Astrocyte (in vitro differentiated cells and primary cell): ENCODE measurements at places on chromosomes 13 and 19.

DNA sequence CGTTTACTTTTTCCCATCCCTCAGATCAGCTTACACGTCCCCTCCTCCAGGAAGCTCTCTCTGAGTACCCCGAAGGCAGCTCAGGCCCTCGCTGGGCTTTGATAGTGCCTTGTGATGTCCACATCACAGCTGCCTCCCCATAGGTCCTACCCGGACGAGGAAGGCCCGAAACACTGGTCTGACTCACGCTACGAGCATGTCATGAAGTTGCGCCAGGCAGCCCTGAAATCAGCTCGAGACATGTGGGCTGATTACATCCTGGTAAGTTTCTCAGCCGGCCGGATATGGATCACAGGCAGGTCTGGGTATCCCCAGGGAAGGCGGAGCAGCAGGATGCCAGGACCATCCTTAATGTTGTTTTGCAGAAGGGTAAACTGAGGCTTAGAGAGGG lies 4.8 kb downstream of the COLGALT1 start:
- H3K4me1 ChIP-seq = peaks cover 16% of the 10 kb centered on the region
- no peaks in the 10 kb centered on the region for H3K27me3 ChIP-seq
- H3K4me3 ChIP-seq = no peak overlapping the region
- peak overlapping the region; percentile 91 for H3K27ac ChIP-seq
- peaks cover 8% of the 10 kb centered on the region for H3K36me3 ChIP-seq
- DNase-seq = peak; percentile 89

DNA sequence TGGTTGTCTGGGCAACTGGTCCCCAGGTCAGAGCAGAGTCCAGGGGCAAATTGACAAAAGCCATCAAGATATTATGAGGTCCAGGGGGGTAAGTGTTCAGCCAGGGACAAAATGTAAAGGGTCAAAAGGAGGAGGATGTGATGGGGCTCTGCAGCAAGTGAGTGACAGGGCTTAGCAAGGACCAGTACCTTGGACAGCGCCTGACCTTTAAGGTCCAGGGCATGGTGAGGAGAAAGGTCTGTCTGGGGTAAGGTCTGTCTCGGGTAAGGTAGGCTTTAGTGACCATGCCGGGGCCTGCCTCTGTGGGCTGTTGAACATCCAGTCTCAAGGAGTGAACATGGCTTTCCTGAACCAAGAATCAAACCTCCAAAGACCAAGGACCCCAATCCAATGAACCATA lies 6.3 kb upstream of the ZNF358 start:
- H3K36me3 ChIP-seq = no peaks in the 10 kb centered on the region
- peaks cover 3% of the 10 kb centered on the region for H3K27me3 ChIP-seq

DNA sequence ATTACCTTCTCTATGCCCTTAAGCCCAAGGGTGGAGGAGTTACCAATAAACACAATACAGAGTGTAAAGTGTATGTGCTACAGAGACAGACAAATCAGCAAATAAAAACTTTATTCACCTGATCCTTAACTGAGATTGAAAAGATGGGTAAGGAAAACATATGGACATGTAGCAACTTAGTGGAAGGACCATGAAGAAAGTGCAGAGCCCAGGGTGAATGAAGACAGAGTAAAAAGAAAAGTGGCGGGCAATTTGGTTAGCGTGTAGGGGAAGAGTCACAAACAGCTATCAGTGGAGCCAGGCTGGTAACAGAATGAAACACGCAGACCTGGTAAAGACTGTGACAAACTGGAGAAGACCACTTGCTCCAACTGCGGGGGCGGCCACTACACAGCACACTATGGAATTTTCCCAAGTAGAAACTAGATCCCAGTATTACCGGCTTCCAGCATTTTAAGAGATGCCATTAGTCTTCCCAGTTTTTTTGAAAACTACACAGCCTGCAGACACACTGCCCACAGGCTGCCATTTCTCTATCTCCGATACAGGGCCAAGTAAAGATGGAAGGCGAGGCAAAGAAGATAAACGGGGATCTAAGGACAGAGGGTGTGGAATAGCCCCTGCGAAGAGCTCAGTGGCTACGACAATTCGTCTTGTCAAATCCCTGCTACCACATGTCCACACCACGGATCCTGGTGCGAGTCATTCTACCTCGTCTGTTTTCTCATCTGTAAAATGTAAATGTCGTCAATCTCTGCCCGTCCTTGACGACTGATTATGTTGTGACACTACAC lies 1.2 kb downstream of the UQCRFS1 start:
- H3K36me3 ChIP-seq = peaks cover 8% of the 10 kb centered on the region
- no peaks in the 10 kb centered on the region for H3K27me3 ChIP-seq
- peak; percentile 15 for DNase-seq
- peak overlapping the region; percentile 76 for H3K4me3 ChIP-seq
- H3K27ac ChIP-seq = peak overlapping the region; percentile 94

- H3K27ac ChIP-seq = no peak overlapping the region
- H3K27me3 ChIP-seq = peaks cover 13% of the 10 kb centered on the region
- peaks cover 10% of the 10 kb centered on the region for H3K4me1 ChIP-seq
Observed at GRCh38 chr19:10430505-10431253, 10.3 kb downstream of the PDE4A start.

DNA sequence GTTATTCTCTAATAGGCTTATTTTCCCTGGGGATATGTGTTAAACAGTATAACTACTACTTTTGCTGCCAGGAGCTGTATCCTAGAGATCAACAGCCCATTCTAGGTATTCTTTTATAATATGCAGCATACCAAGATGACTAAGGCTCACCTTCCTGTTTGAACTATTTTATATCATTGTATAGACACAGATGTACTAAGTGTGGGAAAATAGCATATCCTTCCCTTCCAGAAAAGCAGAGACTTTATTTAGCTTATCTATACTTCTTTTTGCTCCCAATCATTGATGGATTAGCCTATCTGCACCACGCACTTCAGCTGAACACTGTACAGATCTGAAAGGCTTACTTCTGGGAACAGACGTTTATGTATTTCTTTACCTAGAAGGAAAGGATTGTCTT lies 82.6 kb downstream of the MAB21L1 start:
- no peaks in the 10 kb centered on the region for H3K27me3 ChIP-seq
- no peaks in the 10 kb centered on the region for H3K36me3 ChIP-seq
- no peak overlapping the region for H3K4me3 ChIP-seq
- no peak overlapping the region for H3K27ac ChIP-seq

DNA sequence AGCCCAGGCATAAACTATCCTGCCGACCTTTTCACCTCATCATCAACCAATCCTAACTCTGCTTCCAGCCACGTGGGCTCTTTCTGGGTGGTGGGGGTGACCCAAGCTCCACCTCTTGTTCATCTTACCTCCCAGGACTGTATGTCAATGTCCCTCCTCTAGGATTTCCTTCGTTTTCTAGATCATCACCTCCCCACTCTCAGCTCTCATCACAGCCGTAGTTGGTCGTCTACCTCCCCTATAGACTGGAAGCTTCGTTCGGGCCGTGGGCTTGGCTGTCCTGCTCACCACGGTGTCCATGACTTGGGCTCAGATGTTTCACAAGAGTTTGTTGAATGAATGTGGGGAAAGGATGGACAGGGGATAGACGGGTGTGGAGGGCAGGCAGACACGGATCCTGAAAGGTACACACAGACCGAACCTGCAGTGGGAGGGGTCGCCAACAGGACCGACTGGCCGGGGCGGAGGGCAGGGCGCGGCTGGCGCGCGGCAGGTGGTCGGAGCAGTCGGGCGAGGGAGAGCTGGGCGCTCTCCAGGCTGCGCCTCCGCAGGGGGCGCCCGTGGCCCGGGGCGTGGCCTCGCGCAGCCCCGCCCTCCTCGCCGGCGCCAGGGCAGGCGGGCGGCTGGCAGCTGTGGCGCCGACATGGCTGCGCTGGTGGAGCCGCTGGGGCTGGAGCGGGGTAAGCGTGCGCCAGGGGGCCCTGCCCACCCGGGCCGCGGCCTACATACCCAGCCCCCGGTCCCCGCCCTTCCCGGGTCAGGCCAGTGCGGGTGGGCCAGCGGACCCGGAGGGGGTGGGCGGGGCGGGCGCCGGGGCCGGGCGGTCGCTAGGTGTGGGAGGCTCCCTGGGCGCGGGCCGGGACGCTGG lies at the start of gene LIN7B:
LIN7B (plus strand) TSS at position 609 of the 868 bp plus-strand sequence; CDS start at position 644, 35 bp downstream.
- DNase-seq = peak; percentile 14
- peaks cover 7% of the 10 kb centered on the region for H3K36me3 ChIP-seq
- peaks cover 22% of the 10 kb centered on the region for H3K4me1 ChIP-seq
